CD4-positive, alpha-beta T cell treated with Interferon gamma for 1 hour (primary cell): ENCODE measurements at places on chromosomes 3 and 15.

- no peak for DNase-seq
Observed at GRCh38 chr15:31301673-31301990, 25.0 kb upstream of the KLF13 start.

GRCh38 chr3:159982442-159982974 is 6.1 kb upstream of the IL12A start:
- no peak for DNase-seq

GRCh38 chr3:8882642-8883041 is 80.6 kb downstream of the RAD18 start:
- no peak for DNase-seq

DNA sequence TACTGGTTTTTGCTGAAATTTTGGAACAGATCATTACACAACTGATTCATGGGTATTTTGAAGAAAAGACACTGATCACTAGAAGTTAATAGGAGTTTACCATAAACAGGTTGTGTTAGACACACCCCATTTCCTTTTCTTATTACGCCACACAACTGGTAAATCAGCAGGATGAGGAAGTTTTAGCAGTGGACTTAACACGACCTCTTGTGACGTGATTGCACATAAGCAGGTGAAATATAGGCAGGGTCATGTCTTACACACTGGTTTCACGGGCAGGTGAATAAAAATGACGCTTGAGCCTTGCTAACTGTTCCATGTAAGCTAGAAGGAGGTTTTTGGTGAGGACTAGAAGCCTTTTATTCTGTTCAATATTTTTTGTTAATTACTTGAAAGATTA is 27.1 kb upstream of the TPRG1 start:
- DNase-seq, result peak; percentile 29
